ENCODE measurements at places on chromosomes 1 and 21.

DNA sequence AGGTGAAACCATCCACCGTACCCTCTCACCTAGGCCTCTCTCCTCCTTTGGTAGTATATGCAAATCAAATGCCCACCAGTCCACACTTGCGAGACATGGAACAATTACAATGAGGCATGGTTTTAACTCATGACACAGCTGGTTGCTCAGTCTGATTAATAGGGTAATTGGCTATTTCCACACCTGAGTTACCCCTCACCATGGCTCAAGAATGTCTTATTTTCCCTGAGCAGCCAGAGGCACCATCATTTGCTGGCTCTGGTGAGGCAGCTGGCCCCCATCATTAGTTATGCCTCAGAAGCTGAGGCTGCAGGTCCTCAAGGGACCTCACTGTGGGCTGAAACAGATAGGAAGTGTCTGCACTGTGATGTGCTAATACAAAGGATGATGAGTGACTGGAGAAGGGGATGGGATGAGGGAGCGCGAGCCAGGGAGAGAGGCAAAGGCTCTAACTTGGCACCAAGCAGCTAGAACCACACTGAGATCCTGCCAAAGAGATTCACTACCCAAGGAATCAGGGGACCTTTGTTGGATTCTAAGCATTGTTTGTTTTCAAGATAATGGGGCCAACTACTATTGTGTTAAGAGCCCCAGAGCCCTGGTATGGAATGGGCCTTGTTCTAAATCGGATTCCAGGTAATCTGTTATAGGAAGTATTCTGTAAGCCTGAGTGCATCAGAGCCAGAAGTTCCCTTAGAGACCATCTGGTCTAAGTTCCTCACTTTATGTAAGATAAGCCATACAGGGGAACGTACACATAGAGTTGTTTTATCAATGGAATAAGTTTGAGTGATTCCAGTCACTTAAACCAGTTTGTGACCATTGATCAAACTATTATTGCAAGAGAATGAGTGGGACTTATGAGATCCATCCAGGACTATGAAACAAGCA is 80.0 kb upstream of the CNTN2 start:
- peak; percentile 67 for DNase-seq

DNA sequence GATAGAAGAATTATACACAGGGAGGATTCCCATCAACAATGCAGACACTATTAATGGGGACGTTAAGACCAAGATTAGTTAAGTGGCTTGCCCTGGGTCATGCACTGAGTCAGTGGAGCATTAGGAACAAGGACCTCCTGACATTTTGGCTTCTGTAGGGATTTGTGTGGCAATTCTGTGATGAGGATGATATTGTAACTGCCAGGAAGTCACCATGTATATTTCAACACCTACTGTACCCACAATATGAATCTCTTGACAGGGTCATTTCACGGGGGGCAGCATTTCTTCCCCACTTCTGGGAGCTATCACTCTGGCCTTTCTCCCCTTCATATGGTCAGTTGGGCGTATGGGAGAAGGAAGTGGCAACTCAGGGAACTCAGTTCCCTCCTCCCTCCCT is 134.9 kb downstream of the RUNX1 start:
- DNase-seq, result no peak

DNA sequence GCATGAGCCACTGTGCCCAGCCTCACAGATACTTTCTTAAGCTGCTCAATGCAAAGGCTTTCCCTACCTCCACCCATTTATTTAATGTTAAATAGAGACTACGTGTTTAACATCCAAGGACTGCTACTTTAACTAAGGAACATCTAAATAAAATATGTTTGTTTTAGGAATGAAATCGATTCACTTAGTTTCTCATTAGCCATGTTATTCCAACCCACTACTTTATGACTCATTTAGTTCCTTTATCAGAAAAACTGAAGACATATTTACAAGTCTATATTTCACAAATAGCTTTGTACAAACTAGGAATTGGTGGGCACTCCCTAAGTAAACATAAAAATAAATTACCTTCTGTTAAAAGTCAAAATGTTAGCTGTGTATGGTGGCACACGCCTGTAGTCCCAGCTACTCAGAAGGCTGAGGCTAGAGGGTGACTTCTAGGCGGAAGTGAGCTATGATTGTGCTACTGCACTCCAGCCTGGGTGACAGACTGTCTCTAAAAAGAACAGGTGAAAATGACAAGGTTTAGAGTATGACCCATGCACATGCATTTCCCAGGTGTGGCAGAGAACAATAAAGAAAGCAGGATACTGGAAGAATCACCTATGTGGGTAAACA is 39.9 kb upstream of the AK4 start:
- DNase-seq, result no peak

DNA sequence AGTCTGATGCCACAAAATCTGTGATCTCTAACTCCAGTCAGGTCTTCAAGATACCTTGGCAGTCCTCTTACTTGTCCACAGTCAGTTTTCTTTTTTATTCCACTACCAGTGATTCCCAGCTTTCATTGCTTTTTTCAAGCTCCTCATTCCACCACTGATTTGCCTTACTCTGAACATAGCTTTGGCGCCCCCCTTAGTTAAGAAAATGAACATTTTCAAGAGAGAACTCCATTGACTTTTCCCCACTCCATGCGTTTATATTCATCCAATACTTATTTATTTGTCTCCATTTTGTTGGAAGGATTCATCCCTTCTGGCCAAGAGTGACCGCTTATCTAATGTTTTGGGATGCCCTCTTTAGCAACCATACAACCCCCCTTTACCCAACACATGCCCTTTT is 33.9 kb upstream of the IPO9 start:
- DNase-seq, result peak; percentile 14
